Left lung (tissue), 14 donors: ENCODE measurements at places on chromosomes 16 and 17. TPM values are rescaled to one million over a fixed set of nuclear protein-coding genes. Genes with fewer than 3 reads are reported as not detected.

DNA sequence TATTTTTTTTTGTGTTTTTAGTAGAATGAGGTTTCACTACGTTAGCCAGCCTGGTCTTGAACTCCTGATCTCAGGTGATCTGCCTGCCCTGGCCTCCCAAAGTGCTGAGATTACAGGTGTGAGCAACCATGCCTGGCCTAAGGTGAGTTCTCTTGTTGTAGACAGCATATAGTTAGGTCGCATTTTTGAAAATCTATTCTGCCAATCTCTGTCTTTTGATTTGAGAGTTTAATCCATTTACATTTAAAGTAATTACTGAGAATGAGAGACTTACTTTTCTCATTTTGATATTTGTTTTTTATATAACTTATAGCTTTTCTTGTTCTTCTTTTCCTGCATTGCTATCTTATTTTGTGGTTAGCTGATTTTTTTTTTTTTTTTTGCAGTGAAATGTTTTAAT is 6.3 kb upstream of the PRKCB start:
- no peak for DNase-seq

DNA sequence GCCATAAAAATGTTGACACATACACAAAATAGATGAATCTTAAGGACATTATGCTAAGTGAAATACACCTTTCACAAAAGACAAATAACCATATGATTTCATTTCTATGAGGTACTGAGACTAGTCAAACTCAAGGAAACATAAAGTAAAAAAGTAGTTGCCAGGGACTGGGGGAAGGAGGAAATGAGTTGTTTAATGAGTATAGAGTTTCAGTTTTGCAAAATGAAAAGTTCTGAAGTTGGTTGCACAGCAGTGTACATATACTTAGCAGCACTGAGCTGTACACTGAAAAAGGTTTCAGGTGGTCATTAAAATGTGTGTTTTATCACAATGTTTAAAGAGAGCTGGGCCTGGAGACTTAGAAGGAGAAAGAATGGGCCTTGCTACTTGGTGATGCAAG is 4.7 kb upstream of the SLC13A2 start:
- no peak for DNase-seq

DNA sequence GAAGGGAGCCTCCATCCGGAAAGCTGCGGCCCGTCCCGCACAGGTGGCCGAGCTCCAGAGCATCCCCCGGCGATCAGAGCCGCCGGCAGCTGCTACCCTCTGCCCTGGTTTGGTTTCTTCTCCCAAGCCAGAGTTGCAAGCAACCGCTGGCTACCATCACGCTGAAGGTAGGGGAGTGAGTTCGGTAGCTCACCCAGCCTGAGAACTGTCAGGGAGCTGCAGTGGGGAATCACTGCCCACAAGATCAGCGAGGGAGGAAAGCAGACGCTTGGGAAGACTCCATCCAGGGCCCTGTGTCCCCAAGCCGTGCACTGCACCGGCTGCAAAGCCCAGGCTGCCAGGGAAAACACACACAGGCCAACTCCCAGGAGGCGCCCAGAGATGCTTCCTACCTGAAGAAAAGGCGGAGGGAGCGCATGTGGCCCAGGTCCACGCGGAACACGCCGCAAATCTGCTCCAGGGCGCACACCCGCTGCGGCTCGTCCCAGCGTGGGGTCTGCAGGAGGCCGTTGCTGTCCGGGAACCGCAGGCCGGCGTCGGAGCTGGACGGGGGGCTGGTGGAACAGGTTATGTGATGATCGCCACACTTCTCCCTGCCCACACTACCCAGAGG is 83.3 kb downstream of the TBC1D16 start:
- no peak for DNase-seq

- no peak for DNase-seq
Observed at GRCh38 chr16:19379838-19380237, 37.8 kb upstream of the TMC5 start.

DNA sequence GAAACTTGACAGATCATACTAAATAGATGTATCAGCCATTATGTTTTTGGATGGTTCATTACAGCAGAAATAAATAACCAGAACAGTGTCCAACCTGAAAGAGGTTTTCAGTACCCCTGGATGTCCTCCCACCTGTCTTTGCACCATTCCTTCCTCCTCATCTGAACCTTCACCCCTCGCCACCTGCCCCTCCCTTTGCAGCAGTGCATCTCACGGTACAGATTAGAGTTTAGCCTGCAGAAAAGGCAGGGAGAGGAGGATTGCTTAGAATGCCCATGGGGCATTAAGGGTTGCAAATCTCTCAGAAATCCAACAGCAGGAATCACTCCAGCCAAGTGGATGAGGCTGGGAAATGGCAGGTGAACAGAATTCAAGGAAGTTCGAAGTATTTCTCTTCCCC is 155.0 kb downstream of the HS3ST2 start:
- no peak for DNase-seq

DNA sequence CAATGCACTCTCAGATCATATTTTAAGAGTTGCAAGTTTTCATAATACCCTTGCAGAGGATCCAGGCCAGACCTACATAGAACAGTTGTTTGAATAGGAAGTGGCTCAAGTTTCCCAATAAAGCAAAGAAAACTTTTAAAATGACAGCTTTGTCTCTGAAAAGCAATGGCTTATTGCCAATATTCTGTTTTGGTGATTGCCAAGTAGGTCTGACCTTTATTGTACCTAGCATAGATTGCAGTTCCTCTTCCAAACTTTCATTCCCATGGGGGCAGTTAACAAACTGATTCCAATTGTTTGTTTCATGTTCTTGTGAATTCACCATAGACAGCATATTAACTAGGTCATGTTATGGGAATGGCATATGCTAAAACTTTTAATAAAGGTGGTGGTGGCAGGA is 664.6 kb upstream of the CA10 start:
- no peak for DNase-seq

DNA sequence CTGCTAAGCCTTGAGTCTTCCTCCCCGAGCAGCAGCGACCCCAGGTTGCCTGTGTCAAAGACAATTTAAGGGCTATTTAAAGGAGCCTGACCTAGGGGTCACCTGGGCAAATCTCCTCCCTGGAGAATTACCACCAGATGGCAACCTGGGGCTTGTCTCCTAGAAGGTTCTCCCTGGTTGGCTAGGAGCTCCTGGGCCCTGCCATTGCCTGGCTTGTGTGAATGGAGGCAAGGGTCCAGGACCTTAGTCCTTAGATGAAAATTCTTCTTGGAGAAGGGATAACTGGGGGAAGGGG is 51.3 kb upstream of the TAC4 start:
- DNase-seq = no peak

DNA sequence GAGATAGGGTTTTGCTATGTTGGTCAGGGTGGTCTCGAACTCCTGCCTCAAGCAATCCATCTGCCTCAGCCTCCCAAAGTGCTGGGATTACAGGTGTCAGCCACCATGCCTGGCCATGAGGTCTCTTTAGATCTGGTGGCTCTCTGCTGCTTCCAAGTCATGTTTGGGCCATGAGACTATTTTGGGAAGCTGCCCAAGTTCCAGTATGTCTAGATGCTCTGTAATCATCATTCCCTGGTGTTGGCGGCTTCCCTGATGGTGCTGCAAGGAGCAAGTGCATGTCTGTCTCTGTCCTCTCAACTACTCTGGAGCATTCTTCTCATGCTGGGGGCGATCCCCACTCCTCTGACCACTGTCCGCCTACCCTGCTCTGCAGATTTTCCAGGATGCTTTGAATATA is 6.4 kb upstream of the ODF4 start:
- DNase-seq = no peak

DNA sequence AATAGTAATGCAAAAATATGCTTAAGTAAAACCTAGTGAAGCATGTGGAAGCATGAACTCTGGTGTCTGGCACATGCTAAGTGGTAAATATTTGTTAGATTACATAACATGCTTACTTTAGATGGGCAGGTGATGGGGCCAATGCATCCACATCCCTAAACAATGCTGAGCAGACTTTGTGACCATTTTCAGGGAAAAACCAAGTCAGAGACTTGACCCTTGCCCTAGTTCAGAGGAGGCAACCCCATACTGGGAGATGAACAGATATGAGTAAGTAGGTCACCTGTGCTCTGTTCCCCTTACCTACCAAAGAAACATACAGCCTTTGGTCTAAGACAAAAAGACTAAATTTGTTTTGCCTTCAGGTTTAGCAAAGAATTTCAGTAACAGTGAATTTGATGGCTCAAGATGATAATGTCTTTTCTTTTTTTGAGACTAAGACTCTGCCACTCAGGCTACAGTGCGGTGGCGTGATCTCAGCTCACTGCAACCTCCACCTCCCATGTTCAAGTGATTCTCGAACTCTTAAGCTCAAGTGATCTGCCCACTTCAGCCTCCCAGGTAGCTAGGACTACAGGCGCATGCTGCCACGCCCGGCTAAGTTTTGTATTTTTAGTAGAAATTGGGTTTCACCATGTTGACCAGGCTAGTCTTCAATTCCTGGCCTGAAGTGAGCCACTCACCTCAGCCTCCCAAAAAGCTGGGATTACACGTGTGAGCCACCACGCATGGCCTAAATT is 91.4 kb downstream of the HIC1 start:
- no peak for DNase-seq

- no peak for DNase-seq
Observed at GRCh38 chr16:26795184-26795583, 271.5 kb upstream of the C16orf82 start.

DNA sequence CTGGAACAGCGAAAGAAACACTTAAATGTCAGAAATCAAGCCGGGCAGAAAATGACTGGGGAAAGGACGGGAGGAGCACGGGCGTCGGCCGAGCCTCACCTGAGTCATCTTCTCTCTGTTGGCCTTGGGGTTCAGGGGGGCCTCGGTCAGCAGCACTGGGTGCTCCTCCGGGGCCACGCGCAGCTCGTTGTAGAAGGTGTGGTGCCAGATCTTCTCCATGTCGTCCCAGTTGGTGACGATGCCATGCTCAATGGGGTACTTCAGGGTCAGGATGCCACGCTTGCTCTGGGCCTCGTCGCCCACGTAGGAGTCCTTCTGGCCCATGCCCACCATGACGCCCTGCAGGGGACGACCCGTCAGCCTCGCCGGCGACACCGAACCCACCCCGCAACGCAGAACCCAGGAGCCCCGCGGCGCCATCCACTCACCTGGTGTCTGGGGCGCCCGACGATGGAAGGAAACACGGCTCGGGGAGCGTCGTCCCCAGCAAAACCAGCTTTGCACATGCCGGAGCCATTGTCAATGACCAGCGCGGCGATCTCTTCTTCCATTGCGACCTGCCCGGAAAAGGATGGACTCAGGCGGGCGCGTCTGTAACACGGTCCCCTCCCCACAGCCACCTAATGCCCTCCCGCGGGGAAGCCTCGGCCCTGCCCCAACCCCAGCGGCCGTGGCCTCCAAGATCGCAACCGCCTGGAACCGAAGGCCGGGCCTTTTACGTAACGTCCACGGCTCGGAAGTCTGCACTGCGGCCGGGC is 616 bp downstream of the ACTG1 start:
- DNase-seq = peak; percentile 87

DNA sequence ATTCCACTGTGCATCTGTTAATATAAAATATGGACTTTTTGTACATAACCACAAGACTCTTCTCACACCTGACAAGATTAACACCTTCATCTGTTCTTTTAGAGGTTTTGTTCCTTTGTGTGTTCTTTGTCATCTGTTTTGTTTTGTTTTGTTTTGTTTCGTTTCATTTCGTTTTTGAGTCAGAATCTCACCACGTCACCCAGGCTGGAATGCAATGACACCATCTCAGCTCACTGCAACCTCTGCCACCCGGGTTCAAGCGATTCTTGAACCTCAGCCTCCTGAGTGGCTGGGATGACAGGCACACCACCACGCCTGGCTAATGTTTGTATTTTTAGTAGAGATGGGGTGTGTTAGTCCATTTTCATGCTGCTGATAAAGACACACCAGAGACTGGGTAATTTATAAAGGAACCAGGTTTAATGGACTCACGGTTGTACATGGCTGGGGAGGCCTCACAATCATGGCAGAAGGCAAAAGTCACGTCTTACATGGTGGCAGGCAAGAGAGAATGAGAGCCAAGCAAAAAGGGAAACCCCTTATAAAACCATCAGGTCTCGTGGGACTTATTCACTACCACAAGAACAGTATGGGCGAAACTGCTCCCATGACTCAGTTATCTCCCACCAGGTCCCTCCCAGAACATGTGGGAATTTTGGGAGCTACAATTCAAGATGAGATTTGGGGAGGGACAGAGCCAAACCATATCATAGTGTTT is 22.3 kb downstream of the C16orf90 start:
- no peak for DNase-seq

GRCh38 chr16:1145383-1146100 is 7.4 kb upstream of the CACNA1H start:
- DNase-seq = no peak

GRCh38 chr16:76441391-76441790 is 164.2 kb downstream of the CNTNAP4 start:
- no peak for DNase-seq

GRCh38 chr17:21033350-21033749 is 9.5 kb downstream of the USP22 start:
- no peak for DNase-seq

GRCh38 chr17:77127735-77128361 is 12.9 kb upstream of the SEC14L1 start:
- DNase-seq = peak; percentile 86

GRCh38 chr17:16470265-16470664 is 21.7 kb downstream of the LRRC75A start:
- DNase-seq = no peak

- DNase-seq = no peak
Observed at GRCh38 chr16:48907906-48908634, 298.1 kb upstream of the N4BP1 start.

DNA sequence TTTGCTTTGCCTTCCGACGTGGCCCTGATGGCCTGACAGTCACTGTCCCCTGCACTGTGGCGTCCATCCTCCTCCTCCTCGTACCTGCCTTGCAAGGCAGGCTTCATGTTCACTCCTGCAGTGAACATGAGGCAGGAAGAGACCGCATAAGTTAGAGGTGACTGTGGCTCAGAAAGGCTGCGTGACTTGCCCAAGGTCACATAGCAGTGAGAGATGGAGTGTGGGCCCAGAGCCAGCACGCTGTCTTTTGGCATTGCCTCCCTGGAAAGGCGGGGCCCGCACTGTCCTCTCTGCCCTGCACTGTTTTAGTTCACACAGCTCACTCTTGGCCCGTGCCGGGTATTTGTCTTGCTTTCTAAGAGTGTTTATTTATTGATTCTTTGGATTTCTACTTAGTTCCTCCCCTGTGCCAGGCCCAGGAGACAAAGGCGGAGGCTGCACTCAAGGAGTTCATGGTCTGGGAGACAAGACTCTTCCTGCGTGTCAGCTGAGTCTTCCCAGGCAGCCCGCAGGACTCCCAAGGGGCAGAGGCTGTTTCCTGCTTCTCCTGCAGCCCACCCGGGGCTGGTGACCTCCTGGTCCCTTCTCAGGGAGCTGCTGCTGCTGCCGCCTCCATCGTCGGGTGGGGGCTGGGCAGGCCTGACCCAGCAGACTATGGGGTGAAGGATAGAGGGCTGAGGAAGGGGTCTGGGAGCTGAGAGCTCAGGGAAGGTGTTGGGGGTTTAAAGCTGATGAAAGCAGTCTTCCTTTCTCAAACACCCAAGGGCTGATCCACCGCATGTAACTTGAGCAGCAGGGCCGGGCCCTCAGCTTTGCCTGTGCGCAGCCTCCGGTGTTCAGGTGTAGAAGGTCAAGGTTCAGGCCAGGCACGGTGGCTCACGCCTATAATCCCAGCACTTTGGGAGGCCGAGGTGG is 12.7 kb downstream of the CYGB start:
- peak; percentile 53 for DNase-seq

GPR139 gene
- total RNA-seq = not detected

HSD3B7 gene
- total RNA-seq = 25.9 TPM

TTYH2 gene
- total RNA-seq = 6.9 TPM

TOP2A gene
- 18.1 TPM for total RNA-seq

SEZ6 gene
- total RNA-seq = 0.09 TPM

LRRC3C gene
- not detected for total RNA-seq

SLC25A11 gene
- 58.6 TPM for total RNA-seq

DYNLRB2 gene
- total RNA-seq = not detected

PRSS21 gene
- 0.90 TPM for total RNA-seq

STX1B gene
- 0.47 TPM for total RNA-seq

ELP5 gene
- total RNA-seq = 26.5 TPM
